ENCODE measurements at places on chromosomes 3 and 15.

GRCh38 chr3:127702151-127702578 is 29.4 kb downstream of the ABTB1 start:
- no peak for DNase-seq

GRCh38 chr3:194103983-194104751 is 31.8 kb upstream of the HES1 start:
- no peak for DNase-seq

GRCh38 chr3:29271475-29271874 is 9.4 kb upstream of the RBMS3 start:
- DNase-seq, result no peak

DNA sequence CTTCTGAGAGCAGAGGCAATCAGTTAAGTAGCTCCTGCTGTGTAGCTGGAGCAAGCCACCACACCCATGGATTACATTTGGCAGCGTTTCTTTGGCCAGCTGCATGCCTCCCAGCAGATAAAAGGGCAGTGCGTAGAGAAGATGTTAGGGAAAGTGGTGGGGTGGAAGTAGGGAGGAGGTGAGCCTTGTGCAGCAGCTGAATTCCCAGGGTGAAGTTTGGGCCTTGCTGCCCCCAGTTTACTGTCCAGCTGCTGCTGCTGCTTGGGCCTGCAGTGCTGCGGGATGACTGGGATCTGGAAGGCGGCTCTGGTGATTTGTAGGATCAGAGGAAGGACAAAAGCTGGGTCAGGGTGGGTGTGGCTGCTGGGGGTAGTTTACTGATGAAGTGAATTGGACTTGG is 318.7 kb upstream of the C2CD4B start:
- DNase-seq, result no peak

GRCh38 chr3:123749711-123750110 is 134.4 kb downstream of the MYLK start:
- DNase-seq, result no peak

- no peak for DNase-seq
These were observed 27.3 kb upstream of the SEC62 start for GRCh38 chr3:169939320-169939719.

- DNase-seq, result no peak
These were observed 11.6 kb downstream of the RPL15 start for GRCh38 chr3:23928524-23928923.

- no peak for DNase-seq
These were observed 773 bp downstream of the ANKRD28 start for GRCh38 chr3:15796771-15797641.

- no peak for DNase-seq
These were observed 38.1 kb downstream of the LRTM1 start for GRCh38 chr3:54889731-54890130.

- no peak for DNase-seq
These were observed 156.1 kb downstream of the ROBO2 start for GRCh38 chr3:77195766-77196545.

GRCh38 chr3:152234657-152235375 is 33.9 kb upstream of the MBNL1 start:
- DNase-seq, result no peak

DNA sequence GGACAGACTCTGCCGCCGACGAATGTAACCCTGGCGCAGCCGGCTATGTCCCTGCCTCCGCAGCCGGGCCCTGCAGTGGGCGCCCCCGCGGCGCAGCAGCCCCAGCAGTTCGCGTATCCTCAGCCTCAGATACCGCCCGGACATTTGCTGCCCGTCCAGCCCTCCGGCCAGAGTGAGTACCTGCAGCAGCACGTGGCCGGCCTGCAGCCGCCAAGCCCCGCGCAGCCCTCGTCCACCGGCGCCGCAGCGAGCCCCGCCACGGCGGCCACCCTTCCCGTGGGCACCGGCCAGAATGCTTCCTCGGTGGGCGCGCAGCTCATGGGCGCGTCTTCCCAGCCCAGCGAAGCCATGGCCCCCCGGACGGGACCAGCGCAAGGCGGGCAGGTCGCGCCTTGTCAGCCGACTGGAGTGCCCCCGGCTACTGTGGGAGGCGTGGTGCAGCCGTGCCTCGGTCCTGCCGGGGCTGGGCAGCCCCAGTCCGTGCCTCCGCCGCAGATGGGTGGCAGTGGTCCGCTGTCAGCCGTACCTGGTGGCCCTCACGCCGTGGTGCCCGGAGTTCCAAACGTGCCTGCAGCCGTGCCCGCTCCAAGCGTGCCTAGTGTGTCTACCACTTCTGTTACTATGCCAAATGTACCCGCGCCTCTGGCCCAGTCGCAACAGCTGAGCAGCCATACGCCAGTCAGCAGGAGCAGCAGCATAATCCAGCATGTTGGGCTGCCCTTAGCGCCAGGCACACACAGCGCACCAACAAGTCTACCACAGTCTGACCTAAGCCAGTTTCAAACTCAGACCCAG is 2.4 kb downstream of the TSC22D2 start:
- DNase-seq, result no peak

- DNase-seq, result no peak
These were observed 103.0 kb downstream of the SUCNR1 start for GRCh38 chr3:151976211-151977050.

GRCh38 chr15:82062479-82063454 is 16.9 kb upstream of the MEX3B start:
- no peak for DNase-seq
